ENCODE measurements at places on chromosomes 3 and 15.

- DNase-seq = no peak
Observed at GRCh38 chr3:131503320-131503635, 507 bp upstream of the MRPL3 start.

DNA sequence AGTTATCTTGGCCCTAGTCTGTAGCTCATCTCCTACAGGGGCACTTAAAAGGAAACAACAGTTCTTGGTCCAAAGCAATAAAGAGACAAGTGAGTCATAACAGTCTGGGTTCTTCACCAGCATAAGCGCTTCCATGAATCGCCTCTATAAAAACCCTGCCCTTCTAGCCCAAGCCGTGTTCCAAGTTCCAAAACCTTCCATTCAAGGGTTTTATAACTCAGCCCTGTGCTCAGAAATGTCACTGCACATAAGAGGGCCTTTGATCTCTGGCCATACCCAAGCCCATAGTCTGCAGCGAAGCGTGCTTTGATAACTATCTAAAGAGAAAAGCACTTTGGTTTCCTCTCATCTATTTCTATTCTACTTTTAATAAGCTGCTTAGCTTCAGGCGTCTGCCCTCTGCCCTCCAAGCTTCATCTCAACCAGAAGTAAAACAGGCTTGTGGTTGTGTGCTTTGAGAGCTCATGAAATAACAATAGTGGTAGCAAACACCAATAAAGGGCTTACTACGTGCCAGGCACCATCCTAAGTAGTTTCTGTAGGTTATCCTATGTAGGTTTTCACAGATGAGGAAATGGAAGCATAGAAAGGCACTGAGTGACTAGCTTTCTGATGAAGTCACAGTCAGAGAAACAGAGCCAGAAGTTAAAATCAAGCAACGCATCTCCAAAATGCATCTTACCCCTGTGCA lies 64.0 kb upstream of the AKAP13 start:
- no peak for DNase-seq

- DNase-seq = no peak
Observed at GRCh38 chr3:110261141-110261540, 810.5 kb upstream of the NECTIN3 start.

DNA sequence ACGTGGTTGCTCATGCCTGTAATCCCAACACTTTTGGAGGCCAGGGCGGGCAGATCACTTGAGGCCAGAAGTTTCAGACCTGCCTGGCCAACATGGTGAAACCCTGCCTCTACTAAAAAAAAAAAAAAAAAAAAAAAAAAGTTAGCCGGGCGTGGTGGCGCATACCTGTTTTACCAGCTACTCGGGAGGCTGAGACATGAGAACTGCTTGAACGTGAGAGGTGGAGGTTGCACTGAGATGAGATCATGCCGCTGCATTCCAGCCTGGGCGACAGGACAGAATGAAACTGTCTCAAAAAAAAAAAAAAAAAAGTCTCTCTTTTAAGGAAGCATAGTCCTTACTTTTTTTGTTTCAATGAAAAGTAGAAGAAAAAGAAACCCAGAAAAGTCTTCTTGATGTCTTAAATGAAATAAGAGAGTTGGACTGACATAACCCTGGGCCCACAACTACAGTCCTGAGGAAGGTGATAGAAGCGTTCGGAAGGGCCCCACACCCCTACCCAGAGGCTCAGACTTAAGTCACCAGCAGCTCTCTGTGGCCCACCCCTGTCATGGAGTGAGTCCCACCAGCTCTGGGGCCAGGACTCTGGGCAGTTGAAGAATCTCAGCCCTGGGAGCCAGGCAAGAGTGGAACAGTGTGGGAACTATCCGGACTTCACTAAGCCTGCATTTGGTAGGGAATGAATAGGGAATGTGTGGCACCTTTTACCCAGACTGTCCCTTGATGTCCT lies 2.6 kb downstream of the NME9 start:
- no peak for DNase-seq

- DNase-seq = peak; percentile 72
Observed at GRCh38 chr3:179323197-179324110, 623 bp downstream of the ZNF639 start.

DNA sequence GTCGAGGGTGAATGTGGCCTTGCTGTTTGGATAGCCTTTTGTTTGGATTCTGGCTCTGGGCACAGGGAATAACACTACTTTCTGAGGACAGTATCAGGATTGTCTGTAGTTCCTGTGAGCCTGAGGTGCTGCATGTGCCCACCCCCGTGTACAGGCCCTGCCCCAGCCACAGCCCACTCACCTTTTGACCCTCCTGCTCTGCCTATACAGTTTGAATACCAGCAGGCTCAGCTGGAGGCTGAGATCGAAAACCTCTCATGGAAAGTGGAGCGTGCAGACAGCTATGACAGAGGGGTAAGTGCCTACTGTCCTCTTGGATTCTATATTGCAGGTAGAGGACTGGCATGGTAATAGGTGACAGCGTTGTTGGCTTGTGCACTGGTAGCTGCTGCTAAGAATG lies 7.4 kb upstream of the P4HTM start:
- DNase-seq = no peak

- no peak for DNase-seq
Observed at GRCh38 chr3:71503525-71504249, 79.8 kb downstream of the FOXP1 start.

DNA sequence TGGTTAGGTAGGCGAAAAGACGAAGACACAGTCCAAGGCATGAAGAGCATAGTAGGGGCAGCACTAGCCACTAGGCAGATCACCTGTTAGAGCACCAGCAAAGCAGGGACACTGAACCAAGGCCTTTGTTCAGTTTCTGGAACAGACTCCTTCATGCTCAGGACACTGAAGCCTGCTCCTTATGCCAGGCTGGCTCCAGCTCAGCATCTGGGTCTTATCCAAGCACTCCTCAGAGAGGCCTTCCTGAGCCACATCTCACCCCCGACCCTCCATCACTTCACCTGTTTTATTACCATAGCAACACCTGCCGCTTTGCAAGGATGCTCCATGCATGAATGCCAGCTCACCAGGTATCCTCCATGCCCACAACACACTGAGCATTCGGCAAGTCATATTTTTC lies 206.3 kb upstream of the CHRNA7 start:
- no peak for DNase-seq

GRCh38 chr3:122690096-122690495 lies 9.5 kb downstream of the PARP14 start:
- DNase-seq = no peak

- DNase-seq = no peak
Observed at GRCh38 chr15:22948056-22948455, 32.1 kb downstream of the CYFIP1 start.

GRCh38 chr15:39207532-39208115 lies 373.3 kb upstream of the THBS1 start:
- no peak for DNase-seq

DNA sequence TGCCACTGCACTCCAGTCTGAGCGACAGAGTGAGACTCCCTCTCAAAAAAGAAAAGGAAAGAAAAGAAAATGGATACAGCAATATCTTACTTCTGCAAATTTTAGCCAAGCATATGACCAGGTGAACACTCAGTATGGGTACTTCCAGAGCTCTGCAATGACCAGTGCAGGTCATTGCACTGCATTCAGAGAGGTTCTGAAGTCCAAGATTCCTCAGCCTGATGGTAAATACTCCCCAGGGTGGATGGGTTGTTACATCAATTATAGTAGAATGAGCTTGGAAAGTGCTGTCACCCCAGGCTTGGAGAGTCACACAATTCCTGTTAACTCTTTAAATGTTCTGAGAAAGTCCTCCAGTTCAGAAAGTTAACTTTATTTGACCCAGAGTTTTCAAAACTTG lies 103.7 kb downstream of the RPLP1 start:
- DNase-seq = no peak

- DNase-seq = no peak
Observed at GRCh38 chr3:5423523-5423922, 236.0 kb downstream of the EDEM1 start.

DNA sequence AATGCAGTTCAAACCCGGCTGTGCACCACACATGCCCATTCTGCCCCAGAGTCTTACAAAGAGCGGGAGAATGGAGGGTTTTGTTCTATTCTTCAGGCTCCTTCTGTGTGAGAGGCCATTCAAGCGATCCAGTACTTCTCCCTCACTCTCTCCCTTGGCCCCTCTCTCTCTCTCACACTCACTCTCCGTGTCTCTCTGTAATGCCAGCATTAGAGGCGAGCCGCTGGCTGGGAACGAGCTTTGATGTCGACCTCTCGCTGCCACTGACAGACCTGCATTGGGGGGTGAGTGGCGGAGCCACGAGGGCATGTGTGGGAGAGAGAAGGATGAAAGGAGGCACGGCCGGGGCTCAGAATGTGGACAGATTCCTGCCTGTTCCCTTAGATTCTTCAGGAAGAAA lies 231.7 kb upstream of the ARRDC4 start:
- DNase-seq = no peak

- DNase-seq = no peak
Observed at GRCh38 chr15:67543348-67543718, 830 bp downstream of the MAP2K5 start.

- no peak for DNase-seq
Observed at GRCh38 chr15:92283813-92284212, 109.9 kb upstream of the ST8SIA2 start.

DNA sequence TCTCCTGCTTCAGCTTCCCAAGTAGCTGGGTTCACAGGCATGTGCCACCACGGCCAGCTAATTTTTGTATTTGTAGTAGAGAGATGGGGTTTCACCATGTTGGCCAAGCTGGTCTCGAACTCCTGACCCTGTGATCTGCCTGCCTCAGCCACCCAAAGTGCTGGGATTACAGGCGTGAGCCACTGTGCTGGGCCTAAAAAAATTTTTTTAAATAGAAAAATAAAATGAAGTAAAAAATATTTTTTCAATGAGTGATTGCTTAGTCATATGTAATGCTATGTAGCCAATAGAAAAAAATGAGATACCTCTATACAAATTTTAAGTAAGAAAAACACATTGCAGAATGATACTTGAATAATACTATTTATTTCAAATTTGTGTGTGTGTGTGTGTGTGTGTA lies 27.9 kb upstream of the SLC30A4 start:
- no peak for DNase-seq

DNA sequence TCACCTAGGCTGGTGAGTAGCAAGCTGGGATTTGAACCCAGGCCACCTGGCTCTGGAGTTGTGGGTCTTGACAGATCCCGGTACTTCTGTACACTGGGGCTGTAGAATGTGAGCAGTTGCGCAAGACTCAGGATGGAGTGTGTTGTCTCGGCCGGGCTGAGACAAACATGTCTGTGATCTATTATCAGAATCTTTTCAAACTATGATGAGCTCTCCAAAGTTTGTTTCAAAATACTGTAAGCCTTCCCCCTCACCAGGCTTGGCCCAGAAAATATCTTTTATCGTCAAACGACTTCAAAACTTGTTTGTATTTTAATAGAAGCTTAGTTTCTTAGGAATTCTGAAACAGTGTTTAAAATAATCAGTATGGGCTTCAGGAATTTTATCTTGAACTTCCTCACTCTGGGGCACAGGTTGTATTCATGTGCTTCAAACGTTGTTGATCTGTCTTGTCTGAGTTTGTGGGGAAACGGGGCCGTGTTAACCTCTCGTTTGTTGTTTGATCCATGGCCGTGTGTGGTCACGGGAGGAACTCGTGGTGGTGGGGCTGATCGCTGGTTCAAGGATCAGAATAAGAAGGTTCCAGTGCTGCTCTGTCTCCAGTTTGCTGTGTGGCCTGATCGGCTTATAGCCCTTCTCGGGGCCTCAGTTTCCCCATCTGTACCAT lies 40.3 kb upstream of the TFRC start:
- DNase-seq = no peak

GRCh38 chr15:52557274-52557641 lies 11.6 kb downstream of the ARPP19 start:
- no peak for DNase-seq

DNA sequence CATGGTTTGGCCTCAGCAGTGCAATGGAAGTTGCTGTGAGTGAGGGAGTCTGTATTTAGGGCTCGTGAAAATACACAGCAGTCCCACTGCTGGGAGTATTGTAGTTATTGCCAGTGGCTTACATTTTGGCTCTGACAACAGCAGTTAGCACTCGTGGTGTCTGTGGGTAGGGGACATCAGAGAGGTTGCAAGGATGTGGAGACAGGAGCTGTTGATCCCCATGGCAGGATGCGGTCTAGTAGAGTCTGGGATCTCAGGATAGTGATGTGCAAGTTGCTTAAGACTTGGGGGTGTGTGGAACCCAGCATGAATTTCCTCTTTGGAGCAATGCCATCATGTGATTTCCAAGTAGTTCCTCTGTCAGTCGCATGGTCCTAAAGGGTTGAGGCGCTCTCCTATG lies 59.9 kb downstream of the GALK2 start:
- no peak for DNase-seq
